ENCODE measurements at places on chromosomes 12 and 14. TPM values are rescaled to one million over a fixed set of nuclear protein-coding genes. Genes with fewer than 3 reads are reported as not detected.

The TAS2R13 gene
- total RNA-seq, result 1.3 TPM

The KRT85 gene
- total RNA-seq, result not detected

The FAM181A gene
- total RNA-seq, result not detected

GRCh38 chr12:75774261-75775052 is 257.1 kb downstream of the PHLDA1 start:
- no peak for DNase-seq
